ENCODE measurements at places on chromosomes 4 and X.

- DNase-seq = no peak
Observed at GRCh38 chr4:16682975-16683374, 215.5 kb downstream of the LDB2 start.

DNA sequence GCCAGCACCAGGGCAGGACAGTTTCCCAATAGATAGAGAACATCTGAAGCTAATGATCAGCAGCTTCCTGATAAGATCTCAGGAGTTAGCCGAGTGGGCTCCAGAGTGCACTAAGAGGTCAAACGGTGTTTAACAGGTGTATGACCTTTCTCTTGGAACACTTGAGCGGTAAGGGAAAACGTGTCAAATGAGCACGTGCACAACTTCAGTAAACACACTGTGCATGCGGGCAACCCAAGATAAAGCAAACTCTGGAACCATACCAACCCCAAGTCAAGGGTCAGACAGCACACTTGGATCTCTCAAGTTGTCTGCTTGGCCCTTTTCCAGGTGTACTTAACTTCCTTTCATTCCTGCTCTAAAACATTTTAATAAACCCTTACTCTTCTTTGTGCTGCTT is 1941.5 kb upstream of the PCDH10 start:
- no peak for DNase-seq

- no peak for DNase-seq
Observed at GRCh38 chrX:101686574-101686973, 26.9 kb upstream of the ARMCX2 start.

DNA sequence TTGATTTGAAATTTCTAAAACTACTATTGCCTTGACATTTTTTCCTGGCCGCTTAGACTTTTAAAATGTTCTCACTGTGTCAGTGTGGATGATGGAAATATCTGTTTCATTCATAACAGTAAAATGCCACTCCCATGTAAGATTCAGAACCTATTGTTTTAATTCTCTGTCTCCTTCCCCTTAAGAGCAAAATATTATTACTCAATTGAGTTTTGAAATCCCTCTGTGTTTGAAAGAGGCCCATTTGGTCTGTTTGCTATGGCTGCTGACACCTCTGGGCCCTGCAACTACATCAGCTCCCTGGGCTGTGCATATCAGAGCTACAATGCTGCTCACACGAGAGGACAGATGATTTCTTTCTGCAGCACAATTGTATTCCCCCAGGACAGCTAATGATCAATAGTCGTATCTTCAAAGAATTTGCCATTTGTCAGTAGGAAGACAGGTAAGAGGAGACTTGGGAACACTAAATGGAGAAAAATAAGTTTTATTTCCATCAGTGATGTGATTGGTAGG is 388.0 kb upstream of the GALNT7 start:
- no peak for DNase-seq

DNA sequence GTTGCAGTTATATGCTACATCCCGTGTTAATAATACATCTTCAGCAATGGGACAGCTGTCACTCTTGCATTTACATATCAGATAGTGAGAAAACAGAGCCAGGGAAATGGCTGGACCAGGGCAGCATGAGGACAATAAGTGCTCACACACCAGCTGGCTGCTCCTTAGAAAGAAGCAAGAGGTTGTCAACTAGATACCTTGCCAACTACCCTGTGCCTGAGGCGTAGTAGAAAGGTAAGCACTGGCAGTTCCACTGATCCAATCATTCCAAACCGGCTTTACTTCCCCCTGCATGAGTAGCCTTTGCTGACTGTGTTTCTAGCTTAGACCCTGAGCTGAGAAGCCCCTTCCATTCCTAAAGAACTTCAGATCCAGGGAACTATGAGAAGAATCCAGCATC is 52.2 kb upstream of the FGF13 start:
- no peak for DNase-seq

DNA sequence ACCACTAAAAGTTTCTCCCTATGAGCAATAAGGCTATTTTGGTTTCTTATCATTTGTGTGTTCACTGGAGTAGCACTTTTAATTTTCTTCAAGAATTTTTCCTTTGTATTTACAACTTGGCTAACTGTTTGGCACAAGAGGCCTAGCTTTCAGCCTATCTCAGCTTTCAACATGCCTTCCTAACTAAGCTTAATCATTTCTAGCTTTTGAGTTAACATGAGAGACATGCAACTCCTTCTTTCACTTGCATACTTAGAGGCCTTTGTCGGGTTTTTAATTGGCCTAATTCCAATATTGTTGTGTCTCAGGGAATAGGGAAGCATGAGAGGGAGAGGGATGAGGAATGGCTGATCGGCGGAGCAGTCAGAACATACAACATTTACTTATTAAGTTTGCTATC is 349.8 kb downstream of the OPHN1 start:
- DNase-seq = no peak

DNA sequence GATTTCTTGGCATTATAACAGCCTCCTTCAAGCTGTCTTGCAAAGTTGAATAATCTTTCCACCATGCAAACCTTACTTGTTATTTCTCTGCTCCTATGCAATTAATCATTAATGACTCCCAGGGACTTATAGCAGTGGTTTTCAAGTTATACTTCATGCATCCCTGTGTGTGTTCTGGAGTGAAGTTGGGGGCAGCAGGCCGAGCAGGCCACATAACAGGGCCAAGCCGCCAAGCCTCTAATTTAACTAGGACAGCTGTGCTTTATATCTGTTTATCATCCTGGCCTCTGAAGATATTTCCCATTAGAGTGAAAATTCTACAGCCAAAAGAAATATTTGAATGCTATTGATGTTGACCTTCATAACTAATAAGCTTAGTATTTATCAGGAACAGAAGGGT is 133.5 kb upstream of the PAK3 start:
- no peak for DNase-seq

GRCh38 chr4:28469387-28469786 is 1608.7 kb downstream of the STIM2 start:
- DNase-seq = no peak

DNA sequence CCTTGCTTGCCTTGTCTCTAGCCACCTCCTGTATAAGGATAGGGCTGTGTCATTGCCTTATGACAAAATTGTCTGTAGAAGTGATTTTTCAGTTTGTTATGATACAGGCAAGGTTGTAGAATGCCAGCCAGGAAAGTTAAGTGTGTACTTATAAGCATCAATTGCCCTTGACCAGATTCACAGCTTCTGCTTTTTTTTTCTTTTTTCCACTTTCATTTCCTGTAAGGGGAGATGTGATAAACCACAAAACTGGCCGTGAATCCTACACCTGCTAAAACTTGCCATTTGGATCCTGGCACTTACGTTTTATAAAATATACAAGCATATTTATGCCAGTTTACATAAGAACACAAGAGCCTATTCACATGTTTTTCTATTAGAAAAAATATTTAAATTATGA is 35.0 kb upstream of the BMPR1B start:
- no peak for DNase-seq

DNA sequence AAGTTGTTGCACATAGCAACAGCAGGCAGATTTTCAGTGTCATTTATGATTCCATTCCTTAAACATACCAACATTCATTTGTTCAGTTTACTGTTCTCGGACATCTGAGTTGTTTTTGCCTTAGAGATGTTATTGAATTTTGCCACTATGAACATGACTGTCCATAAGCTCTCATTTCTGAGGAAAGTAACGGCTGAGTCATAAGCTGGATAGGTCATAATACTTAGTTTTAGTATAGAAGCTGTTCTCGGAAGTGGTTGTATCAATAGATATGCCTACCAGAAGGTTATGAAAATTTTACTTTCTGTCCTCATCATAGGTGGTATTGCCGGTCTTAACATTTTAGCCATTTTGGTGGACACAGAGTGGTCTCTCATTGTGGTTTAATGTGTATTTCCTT is 157.1 kb upstream of the CLNK start:
- DNase-seq = no peak

GRCh38 chrX:106168107-106168506 is at the start of gene PWWP3B:
TSS of gene PWWP3B (plus strand) at chrX:106168305. CDS start at chrX:106205433, 37,128 bp downstream.
- no peak for DNase-seq

- no peak for DNase-seq
Observed at GRCh38 chr4:54525602-54526001, 132.2 kb upstream of the KIT start.

DNA sequence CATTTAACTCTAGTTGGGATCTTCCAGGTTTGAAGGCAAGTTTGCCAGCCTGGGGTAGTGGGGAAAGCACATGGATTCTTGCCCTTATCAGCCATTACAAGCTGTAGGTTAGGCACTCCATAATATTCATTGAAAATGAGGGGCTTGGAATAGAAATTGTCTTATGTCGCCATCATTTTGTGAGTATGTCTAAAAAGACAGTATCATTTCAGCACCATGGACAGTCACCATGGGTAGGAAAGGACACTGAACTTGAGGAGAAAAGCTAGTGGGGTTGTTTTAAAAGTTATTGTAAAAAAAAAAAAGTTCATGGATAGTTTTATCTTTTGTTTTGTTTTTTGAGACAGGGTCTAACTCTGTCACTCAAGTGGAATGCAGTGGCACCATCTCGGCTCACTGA is 356.1 kb downstream of the HNRNPD start:
- no peak for DNase-seq

GRCh38 chr4:25813448-25814106 is 49.2 kb downstream of the SEL1L3 start:
- DNase-seq = peak; percentile 94

DNA sequence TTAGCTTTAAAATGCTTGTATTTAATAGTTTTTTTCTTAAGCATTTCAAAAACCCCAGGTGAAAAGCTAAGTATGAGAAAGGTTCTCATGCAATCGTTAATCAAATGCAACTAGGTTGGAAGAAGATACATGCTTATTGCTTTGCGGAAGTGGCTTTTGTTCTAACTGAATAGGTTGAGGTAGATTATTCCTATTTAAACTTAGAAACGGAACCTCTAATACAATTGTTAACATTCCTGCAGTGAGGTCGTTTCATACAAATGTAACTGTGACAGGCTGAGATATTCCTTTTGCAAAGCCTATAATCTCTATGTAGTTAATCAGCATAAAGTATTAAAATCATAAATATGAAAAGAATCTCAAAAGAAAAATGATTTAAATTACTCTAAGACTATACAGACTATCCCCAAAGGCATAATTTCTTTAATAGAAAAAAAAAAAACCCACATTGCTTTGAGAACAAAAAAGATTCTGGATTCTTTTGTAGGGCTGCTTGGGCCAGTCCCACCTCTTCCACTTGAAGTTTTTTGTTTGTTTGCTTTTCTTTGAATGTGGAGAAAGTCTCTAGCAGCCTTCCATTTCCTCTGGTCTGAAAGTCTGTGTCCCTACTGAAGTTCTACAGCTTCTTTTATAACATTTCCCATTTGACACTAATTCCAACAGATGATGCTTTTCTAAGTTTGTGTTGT is 25.6 kb upstream of the SORBS2 start:
- DNase-seq = no peak

GRCh38 chr4:7427831-7428260 is 6.9 kb downstream of the PSAPL1 start:
- DNase-seq = no peak

GRCh38 chr4:41257257-41257901 is 651 bp downstream of the UCHL1 start:
- peak; percentile 36 for DNase-seq

DNA sequence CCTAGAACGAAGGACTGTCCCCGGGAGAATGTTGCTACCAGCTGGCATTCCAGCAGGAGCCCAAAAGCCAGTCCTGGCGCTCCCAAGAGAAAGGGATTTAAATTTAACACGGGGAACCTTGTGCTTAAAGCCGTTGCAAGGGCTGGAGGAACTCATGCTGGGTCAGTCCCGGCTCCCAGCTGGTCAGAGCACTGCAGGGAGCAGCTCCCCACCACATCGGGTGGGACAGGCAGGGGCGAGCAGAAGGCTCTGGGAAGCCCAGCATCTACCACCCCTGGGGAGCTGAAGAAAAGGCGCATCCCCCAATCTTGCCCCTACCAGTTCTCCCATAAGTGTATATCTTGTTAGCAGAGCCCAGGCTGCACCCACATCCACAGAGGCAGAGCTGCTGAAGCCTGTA is 15.7 kb downstream of the CFAP99 start:
- DNase-seq = no peak

DNA sequence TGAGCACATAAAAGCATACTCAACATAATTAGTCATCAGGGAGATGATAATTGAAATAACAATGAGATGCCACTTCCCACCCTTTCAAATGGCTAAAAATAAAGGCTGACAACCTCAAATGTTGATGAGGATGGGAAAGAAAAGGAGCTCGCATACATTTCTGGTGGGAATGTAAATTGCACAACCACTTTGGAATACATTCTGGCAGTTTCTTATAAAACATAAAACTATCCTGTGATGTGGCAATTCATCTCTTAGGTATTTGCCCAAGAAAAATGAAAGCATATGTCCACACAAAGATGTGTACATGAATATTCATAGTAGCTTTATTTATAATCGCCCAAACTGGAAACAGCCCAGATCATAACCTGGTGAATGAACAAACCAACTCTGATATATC is 687 bp upstream of the ZNF275 start:
- DNase-seq = no peak

GRCh38 chr4:127188847-127189246 is 443.9 kb upstream of the INTU start:
- DNase-seq = no peak

- DNase-seq = no peak
Observed at GRCh38 chr4:39910064-39910463, 67.6 kb downstream of the PDS5A start.

DNA sequence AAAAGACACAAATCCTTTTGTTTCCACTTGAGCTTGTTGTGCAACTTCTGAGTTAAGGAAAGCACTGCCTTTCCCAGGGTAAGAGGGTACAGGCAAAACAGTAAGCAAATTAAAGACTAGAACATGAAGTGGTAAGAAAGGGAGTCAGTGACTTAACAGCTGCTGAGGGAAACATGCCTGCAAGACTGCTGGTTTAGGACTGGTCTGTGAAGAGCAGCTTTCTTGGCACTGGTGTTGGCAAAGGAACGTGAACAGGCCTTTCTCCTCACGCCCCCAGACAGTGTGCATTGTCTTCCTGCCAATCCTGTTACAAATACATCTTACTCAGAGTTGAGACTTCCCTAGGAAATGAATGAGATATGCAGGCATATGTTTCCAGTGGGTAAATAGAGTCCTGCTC is 2.6 kb downstream of the LHFPL1 start:
- no peak for DNase-seq

- DNase-seq = no peak
Observed at GRCh38 chr4:54255881-54256280, 26.8 kb downstream of the PDGFRA start.

DNA sequence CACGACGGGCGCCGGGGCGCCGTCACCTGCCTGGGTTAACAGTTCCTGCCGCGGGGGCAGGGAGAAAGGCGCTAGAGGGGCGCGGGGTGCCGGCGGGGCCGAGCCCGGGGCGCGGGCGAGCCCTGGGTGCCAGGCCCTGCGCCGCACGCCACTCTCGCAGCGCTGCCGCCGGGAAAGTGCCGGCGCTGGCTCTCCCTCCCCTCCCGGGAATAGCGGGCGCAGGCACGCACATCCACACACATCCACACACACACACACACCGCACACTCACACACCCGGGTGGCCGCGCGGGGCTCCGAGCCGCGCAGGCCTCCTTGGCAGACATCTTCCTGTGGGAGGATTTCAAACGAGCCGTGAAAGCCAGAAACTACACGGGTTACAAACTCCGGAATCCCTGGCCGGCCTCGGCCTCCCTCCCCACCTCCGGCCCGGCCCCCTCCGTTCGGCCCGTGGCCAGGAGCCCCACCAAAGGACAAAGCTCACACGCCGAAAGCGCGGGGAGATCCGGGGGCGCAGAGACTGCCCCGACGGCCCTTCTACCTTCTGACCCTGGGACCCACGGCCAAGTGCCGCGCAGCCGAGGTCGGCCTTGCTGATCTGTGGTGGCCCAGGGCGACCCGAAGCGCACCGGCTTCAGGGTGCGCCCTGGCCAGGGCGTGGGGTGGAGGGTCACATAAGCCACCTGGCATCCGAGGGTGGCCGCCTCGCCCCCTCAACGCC is 92.3 kb downstream of the BCOR start:
- DNase-seq = no peak

- DNase-seq = no peak
Observed at GRCh38 chrX:39665830-39666518, 431.8 kb downstream of the BCOR start.
